T-cell (primary cell): ENCODE measurements at places on chromosomes 16 and 17.

DNA sequence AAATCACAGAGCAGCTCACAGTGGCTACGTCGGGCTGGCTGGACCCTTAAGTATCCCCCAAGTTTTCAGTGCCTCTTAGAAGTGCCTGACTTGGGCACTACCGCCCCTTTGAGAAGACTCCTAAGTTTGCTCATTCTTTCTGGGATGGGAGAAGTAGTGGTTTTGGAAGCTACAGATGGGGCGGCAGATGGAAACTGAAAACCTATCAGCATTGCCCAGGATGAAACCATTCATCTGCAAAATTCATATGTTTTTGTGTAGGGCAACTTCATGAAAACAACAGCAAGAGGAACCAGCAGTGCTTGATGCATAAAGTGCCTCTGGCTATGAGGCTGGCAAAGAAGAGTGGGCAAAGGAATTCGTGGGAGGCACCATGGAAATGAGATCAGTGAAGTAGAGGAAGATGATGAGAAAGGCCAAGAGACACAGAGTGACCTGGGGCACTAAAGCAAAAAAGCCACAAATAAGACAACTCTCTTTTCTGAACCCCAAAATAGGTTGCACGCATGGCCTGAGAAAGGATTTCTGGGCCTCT is 277.1 kb downstream of the XYLT1 start:
- DNase-seq, result no peak

- DNase-seq, result peak; percentile 42
Measured at GRCh38 chr16:85557083-85557970, 55.8 kb upstream of the GSE1 start.

DNA sequence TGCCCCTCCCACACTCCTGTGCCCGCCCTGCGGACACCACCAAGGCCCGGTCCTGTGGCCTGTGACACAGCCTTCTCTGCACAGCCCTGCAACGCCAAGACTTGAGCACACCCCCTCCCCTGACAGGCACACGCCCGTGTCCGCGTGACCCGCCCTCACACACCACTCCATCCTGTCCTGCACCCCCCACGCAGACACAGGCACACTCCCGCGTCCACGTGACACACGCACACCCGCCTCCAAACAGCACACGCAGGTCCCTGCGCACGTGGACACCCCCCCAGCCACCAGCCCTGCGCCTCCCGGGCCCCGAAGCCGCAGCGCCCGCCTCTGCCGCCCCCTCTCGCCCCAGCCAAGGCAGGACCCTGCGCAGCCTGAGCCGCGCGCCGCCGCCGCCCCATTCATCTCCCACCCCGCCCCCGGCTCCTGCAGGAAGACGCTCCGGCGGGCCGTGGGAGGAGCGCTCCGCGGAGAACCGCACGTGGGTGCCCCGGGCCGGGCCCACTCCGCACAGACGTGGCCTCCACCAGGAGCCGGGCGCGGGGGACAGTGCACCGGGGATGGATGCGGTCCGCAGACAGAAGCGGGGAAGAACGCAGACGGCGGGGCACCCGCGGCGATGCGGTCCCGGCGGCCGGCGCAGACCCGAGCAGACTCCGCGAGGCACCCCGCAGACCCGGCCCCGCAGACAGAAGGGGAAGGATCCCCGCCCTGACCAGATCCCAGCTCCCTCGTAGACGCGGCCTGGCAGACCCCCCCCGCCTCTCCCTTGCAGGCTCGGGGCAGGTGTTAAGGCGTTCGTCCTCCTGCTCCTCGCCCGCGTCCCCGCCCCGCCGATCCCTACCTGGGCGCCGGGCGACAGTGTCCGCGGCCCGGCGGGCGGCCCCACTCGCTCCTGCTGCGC is 506 bp downstream of the CAMKK1 start:
- peak; percentile 82 for DNase-seq

GRCh38 chr16:89194340-89195311 is 5.7 kb downstream of the SLC22A31 start:
- DNase-seq, result no peak

DNA sequence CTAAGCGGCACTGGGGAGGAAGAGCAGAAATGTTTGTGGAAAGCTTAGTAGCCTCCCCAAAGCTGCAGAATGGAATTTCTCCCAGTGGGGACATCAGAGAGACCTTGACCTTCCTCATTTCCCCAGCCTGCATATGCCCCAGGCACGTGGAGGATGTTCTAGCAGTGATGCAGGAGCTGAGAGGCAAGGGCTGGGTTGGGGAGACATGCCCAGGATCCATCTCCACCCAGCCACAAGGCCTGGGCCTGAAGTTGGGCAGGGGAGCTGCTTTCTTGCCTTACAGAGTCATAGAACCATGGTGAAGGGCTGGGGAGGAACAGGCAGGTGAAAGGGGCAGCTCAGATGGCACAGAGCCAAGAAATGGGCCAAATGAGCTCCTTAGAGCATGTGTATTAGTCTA is 104.0 kb downstream of the TMEM132E start:
- DNase-seq, result no peak

DNA sequence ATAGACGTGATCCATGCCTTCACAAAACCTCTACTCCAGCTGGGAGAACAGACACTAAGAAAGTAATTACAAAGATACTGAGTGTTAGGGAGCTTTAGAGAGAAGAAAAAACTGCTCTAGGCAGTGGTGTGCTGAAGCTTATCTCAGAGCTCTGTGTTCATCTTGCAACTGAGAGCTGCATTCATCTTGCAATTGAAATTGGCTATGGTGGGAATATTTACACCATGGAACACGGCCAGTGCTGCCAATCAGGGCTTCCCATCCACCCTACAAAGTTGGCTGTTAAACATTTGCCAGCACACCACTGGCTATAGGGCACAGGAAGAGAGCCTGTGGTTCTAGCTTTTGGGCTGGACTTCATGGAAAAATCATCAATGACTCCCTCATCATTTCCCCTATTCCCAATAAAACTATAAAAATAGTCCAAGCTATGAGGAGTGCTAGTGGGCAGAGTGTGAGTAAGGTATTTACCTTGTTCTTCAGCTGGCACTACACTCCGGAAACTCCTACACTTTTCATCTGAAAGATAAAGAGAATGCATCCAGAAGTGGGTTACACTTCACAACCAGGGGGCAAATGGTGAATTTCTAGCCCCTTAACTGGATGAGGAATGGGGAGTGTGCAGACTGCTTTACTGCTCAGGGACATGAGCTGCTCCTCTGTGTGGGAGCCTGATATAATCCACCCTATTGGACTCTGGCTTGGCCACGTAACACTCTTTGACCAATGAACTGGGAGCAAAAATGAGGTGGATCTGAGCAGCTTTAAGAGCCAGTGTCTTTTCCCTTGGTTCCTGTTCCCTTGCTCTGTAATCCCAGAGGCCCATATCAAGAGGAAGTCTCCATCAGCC is 11.6 kb downstream of the GSG1L2 start:
- DNase-seq, result no peak

- DNase-seq, result no peak
Measured at GRCh38 chr16:73234496-73234895, 186.6 kb upstream of the ZFHX3 start.
